ENCODE measurements at places on chromosomes 4 and X.

DNA sequence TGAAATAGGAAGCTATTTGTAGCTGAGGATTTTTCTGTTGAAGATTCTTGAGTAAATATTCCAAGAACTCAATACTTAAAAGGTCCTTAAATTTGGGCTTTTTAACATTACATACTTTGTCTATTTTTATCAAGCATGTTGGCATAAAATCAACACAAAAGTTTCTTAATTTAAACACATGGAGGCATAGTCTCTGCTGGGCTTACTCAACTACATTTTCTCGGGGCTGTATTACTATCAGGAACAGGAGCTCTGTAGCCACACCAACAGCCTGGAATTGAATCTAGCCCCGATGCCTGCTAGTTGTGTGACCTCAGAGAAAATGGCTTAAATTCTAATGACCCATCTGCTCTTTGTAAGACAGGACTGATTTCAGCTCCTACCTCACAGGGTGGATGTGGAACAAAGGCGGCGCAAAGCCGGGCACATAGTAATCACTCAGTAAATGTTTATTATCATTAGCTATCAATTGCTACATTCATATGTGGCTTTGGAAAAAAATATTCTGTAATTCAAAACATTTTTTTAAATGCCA, 207.0 kb downstream of the NSUN7 start:
- DNase-seq, result no peak

DNA sequence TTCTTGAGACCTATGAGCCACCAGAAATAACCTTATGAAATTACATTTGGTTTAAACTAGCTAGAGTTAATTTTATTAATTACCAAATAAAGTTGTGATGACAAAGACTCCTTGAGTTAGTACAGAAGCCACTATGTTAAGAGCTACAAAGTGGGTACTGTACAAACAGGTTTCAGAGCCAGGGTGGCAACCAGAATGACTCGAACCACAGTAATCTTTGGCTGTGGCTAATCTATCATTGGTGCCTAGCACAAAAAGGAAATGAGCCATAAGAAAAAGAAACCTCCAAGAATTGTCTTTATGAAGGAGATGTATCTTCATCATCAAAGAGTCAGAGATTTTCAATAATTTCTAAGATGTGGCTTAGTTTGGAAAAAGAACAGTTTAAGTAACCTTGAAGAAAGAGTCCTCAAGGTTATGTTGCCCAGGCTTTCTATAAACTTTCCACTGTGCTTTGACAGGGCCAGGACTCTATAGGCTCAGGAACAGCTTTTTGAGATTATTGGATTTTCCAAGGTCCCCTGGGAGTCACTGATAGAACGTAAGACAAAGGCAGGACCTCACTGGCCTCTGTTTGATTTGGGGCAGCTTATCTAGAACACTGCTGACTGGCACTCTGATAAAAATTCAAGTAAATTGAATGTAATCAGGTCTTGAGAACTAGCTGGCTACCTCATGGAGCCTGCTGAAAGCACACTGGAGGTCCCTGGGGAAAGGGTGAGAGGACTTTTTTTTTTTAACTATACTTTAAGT, 777.7 kb downstream of the STIM2 start:
- no peak for DNase-seq

GRCh38 chrX:20393944-20394343, 127.2 kb upstream of the RPS6KA3 start:
- DNase-seq, result no peak

GRCh38 chr4:184472614-184473498, 1.5 kb downstream of the IRF2 start:
- no peak for DNase-seq

DNA sequence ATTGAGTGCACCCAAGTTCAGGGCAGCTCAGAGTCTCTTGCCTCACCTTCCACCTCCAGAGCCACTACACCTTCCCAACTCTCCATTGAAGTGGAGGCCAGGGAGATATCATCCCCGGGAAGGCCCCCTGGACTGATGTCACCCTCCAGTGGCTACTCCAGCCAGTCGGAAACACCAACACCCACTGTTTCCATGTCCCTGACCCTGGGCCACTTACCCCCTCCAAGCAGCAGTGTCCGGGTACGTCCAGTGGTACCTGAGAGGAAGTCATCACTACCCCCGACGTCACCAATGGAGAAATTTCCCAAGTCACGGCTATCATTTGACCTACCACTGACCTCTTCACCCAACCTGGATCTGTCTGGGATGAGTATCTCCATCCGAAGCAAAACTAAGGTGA, 7.8 kb upstream of the RTL5 start:
- DNase-seq, result no peak

DNA sequence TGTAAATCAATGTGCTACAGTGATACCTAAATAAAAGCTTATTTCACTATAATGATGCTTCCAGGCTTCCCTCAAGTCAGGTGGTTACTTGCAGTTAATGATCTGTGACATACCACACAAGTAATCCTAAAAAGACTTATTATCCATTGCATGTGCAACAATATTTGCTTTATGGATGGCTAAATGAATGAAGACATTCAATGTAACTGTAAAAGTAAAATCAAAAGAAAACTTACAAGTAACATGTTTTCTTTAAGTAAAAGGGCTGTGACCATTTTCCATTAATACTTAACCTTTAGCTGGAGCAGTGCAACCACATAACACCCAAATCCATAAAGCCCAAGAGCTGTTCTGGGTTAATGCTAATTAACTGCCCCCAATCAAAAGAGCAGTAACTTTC, 42.6 kb downstream of the RAB28 start:
- DNase-seq, result no peak

DNA sequence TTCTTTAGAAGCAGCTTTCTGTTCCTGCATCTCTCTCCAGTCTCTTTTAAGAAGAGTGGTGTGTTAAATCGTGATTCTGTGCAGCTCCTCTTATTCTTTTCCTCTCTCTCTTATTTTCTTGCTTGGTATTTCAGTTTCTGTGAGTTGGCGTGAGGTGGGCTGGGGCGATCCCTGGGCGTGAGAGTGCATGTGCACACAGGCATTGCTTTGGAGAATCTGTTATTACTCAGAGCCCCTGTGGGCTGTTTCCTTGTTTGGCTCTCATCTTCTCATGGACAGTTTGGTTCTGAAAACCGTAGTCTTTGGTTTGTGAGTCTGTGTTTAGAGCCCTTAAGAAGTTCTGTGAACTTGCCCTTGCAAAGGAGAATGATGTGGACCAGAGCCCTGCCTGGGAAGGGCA, 97.2 kb upstream of the CLNK start:
- no peak for DNase-seq

DNA sequence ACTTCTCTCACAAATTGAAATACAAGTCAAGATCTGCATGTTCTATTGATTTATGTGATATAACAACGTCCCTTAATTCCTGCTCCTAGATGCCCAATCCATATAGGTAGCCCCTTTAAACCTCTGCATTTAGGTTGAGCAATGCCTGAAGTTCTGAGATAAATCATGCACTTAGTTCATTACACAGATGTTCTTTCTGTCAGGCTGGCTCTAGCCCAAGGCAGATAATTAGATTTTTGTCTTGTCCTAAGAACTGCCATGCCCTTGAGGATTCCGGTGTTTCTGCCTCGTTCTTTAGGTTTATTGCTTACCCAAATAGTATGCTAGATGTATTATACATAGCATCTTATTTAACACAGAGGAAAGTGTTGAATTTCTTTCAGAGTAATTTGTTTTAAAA, 143.1 kb downstream of the TRAM1L1 start:
- no peak for DNase-seq

DNA sequence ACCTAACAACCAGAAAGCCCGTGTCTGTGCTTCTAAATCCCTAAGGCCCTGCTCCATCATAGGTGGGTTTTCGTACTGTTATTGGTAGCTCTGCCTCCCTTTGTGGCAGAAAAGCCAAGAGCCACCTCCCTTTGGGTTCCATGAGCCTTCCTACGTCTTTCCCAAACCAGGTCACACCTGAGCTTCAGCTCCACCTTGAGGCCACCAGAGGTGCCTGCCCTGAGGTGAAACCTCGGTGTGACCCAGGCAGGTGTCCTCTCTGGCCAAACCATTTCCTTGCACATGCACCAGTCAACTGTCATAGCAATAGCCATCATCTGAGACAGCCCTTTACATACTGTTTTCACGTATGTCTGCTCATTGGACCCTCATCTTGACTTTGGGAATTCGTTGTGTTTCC, 188.0 kb upstream of the RBPJ start:
- DNase-seq, result no peak

DNA sequence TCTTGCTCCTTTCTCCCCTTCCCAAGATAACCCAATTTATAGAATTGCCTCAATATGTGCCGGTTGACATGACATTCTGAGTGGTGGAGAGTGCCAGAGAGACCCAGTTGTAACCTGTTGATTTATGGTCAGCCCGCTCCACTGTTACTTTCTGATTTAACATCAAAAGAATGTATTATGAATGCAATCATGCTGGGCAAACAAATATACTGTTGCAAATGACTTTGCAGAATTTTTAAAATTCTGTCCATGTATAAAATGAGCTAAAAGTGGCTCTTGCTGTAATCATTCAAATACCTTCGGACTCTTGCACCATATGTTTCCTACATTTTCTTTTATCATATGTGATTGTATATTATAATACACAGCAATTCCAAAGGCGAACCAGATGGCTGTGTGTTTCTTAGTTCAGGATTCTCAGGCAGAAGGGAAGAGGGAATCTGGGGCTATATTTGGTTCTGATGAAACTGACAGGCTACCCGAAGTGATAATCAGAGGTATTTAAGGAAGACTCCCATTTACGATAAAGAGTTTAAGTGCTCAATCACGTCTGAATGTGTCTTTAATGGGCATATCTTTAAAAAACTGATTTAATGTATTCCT, 131.7 kb downstream of the CLCN4 start:
- no peak for DNase-seq

GRCh38 chr4:70399319-70399718, 1.6 kb downstream of the OPRPN start:
- DNase-seq, result no peak

GRCh38 chr4:76276813-76277212, 25.3 kb downstream of the FAM47E start:
- no peak for DNase-seq

- DNase-seq, result no peak
Observed at GRCh38 chr4:76615999-76616398, 181.0 kb downstream of the SHROOM3 start.

DNA sequence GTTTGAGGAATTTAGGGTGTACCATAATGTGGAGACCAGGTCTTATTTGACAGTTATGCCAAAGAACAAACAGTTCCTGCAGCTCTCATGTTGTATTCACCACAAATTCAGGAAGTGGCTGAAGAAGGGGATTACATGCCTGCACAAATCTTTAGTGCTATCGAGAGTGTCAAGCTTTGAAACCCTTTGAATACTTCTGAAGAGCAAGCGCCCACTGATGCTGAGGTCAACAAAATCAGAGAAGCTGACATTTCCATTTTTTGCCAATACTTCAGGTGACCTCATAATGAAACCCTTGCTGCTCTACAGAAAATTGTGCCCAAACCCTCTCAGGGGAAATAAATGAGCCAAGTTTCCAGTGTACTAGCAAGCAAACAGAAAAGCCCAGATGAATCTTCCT, 28.4 kb downstream of the PAK3 start:
- DNase-seq, result no peak

DNA sequence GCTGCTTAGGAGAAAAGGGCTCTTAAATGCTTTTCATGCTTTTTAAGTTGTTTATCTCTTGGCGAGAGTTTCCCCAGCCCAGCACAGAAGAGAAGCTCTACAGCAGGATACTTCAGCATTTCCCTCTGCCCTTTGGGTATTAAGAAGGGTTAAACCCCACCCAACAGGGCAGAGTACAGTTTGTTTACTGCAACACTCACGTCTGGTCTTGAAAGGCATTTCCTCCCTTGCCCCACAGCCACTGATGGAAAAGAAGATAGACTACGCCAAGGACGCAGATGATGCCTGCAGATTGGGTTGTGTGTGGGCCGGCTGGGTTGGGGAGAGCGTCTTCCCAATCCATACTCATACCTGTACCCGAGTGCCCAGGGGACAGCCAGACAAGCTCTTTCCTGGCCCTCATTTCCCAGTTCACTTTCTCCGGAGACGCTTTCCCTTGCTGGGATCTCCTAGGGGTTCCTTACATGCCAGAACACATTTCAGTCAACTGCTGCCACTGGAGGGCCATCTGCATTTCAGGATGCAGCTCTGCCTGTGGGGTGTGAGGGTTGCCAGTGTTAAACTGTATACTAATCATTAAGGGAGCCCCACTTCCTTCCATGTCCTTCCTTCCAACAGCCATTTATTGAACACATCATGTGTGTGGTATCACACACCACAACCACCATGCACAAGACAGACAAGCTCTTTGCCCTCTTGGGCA, 96.5 kb upstream of the DHX15 start:
- no peak for DNase-seq

DNA sequence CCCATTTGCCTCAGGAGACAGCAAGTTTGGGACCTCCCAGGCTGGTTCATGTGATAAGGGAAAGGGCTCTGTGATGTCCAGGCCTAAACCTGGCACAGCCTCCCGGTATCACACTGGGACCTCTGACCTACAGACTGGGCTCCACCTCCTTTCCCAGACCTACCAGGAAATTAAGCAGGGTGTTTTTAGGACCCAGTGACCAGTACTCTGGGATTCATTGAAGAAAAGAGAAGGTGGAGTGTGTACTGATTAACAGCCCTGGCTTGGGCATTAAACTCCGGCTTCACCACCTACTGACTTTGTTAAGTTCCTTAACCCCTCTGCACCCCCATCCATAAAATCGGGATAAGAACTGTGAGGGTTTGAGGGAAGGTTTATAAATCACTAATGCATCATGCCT, 28.6 kb downstream of the ASB9 start:
- no peak for DNase-seq

DNA sequence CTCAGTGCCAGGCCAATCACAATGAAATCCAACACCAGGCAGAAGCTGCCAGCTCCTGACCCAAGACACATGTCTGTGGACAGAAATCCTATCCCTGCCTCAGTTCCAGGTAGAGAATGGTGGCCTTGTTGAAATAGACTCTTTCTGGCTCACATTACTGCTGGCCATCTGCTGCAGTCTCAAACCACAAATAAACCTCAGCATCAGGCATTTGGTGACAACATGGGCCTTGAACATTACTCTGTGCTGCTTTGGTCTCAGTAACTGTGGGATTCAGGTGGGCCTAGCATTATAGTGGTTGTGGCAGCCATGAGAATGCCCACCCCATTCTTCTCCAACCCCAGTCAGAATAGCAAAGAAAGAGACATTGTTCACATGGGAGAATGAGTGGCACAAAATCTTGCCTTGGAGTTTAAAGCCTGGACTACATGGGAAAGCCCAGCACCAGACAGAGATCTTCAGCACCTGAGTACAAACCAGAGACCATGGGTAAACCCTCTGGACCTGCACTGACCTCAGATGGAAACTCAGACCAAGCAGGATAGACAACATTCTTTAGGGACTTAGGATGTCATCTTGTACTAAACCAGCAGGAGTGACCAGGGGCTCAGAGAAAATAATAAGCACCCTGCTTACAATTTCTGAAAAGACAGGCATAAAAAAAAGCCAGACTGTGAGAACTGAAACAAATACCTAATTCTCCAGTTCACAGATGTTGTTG, 50.4 kb upstream of the TRAM1L1 start:
- no peak for DNase-seq

- no peak for DNase-seq
Observed at GRCh38 chr4:129645461-129645860, 549.5 kb downstream of the C4orf33 start.

GRCh38 chr4:155010376-155010775, 198.1 kb upstream of the NPY2R start:
- no peak for DNase-seq

GRCh38 chr4:173214661-173215060, 46.0 kb downstream of the GALNT7 start:
- no peak for DNase-seq

- DNase-seq, result no peak
Observed at GRCh38 chrX:130086447-130087206, 23.7 kb downstream of the ELF4 start.

Measured in LNCaP clone FGC (cell line).